Motor neuron (in vitro differentiated cells): ENCODE measurements at places on chromosomes 7 and 10. TPM values are rescaled to one million over a fixed set of nuclear protein-coding genes. Genes with fewer than 3 reads are reported as not detected.

Gene ASB15
- total RNA-seq = 0.16 TPM in 1 of 2 replicates, not detected in the other

Gene TMEM176B
- total RNA-seq = 22.4 and 25.0 TPM in 2 replicates

Gene H2BK1
- not detected in 2 replicates for total RNA-seq

Gene RINT1
- total RNA-seq = 15.8 and 16.2 TPM in 2 replicates

Gene CACNB2
- 24.1 and 26.8 TPM in 2 replicates for total RNA-seq

Gene MOGAT3
- total RNA-seq = not detected in 2 replicates

Gene ANKRD30A
- total RNA-seq = not detected in 2 replicates

Gene EVX1
- 0.28 TPM in 1 of 2 replicates, not detected in the other for total RNA-seq

Gene SAP25
- 1.0 and 1.3 TPM in 2 replicates for total RNA-seq
